Urothelium cell line (cell line): ENCODE measurements at places on chromosomes 12 and 14.

DNA sequence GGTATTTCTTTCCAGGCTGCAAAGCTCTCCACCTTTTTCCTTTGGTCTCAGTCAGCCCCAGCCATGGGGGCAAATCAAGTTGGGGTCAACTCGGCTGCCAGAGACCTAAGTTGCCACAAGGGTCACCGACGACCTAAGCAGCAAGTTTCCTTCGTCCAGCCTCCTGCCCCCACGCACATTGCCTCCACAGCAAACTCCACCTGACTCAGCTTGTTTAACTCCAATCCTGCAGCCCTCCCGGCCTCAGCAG is 767 bp upstream of the KCNMB4 start:
- DNase-seq, result no peak

DNA sequence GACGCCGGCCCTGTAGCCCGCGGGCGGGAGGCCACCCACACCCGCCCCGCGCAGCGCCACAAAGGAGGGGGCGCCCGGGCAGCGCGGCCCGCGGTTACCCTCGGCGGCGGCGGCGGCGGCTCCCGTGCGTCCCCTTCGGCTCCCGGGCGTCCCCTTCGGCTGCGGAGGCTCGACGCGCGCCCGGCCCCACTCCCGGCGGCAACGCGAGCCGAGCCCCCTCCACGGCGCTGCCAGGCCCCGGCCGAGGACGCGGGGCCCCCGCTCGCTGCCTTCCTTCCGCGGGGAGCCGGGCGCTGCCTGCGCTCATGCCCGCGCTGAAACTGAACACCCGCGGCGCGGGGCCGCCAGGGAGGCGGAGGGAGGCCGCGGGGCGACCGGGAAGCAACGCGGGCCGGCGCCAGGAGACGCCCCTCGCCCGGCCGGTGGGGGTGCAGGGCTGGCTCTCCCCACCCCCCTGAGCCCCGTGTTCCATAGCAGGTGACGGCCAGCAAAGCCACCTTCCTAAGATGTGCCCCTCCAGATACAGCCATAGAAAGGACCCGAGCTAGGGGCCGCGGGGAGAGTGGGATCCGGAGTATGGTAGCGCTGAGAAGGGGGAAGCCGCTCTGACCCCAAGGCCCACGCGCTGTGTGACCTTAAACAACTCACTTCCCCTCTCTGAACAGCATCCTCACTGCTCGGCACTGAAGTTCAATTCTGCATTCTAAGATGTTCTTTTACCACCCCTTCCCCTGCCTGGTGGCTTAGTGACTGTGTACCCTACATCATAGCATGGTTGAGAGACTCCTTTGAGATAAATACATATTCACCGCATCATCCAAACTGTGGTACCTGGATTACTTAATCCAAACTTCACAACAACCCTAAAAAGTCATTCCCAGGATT is 42.8 kb downstream of the KDM2B start:
- DNase-seq, result peak; percentile 46

DNA sequence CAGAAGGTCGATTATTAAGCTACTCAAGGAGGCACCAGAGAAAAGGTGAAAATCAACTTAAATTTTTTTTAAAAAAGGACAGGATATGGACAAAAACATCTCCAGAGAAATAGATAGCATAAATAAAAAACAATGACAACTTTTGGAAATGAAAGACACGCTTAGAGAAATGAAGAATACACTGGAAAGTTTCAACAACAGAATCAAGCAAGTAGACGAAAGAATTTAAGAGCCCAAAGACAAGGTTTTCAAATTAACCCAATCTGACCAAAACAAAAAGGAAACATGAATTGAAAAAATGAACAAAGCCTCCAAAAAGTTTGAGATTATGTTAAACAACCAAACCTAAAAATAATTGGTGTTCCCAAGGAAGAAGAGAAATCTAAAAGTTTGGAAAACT is 191.1 kb upstream of the BMP4 start:
- no peak for DNase-seq

GRCh38 chr12:47491516-47492305 is 214.1 kb downstream of the RPAP3 start:
- DNase-seq, result no peak

DNA sequence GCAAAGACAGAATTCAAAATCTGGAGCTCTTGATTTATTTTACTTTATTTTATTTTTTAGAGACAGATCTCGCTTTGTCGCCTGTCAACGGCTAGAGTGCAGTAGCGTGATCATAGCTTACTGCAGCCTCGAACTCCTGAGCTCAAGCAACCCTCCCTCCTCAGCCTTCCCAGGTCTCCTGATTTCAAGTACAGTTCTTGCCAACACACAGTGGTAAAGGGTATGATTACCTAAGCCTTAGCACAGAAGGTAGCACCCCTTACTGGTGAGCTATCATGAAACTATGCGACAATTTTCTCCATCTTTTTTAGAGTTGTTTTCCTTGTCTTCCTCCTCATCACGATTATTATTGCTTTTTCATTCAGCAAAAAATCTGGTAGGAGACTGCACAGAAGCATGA is 94.3 kb upstream of the ETV6 start:
- no peak for DNase-seq

DNA sequence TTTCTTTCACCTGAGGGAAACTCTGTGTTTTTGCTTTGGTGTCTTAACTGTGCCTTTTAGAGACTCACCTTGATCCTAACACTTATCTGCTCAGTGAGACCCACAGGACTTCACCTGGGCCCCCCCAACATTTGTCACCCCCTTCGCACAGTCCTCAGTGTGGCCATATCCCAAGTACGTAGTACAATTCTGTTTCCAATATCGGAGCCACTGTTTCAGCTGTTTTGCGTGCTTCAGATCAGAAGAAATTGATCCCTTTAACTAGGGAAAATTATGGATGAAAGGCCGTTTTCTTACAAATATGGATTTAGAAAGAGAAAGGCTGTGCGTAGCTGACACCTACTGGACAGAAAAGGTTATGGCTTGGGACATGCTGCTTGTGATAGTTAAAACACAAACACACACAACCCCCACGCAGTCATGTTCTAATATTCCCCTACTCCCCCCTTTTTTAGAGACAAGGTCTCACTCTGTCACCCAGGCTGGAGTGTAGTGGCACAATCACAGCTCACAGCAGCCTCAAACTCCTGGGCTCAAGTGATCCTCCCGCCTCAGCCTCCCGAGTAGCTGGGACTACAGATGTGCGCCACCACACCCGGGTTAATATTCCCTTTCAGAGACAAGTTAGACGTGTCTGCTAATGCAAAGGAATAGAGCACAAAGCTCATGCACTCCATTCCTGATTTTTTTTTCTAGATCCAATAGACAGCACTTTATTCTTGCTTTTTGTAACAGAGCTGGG is 3.6 kb upstream of the SLC7A8 start:
- peak; percentile 68 for DNase-seq

- DNase-seq, result no peak
Observed at GRCh38 chr12:65217086-65217485, 47.7 kb downstream of the LEMD3 start.

DNA sequence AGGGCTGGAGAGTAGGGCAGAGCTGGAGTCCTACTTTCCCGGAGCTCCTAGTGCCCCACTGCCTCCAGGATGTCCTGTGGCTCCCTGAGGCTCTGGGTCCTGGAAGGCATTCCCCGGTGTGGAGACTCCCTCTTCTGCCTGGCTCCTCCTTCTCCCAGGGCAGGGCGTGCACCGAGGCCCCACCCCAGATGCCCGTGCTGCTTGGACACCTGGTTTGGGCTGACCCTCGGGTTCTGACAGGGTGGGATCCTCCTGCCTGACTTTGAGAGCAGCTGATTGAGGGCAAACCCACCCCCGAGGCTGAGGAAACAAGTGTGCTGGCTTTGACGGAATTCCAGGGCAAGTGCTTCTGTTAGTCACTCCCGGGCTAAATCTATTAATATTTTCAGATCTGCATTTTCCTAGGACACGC is 15.4 kb downstream of the TEAD4 start:
- DNase-seq, result no peak

DNA sequence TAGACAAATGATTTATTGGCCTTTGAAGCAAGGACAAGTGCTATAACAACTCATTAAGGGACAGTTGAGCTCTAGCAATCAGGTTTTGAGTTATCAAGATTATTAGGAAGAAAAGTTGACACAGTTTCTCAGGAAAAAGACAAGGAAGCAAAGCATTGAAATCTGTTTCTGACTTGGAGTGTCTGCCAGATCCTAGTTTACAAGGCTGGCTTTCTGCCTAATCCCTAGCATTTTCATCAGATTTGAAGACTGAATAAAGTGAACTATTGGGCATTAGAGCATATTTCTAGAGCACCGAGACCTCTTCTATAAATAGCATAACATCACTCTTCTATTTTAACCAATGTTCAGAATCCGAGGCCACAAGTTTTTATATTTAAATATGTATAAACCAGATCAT is 7.0 kb downstream of the SYT1 start:
- no peak for DNase-seq

GRCh38 chr14:70856851-70857495 is 47.7 kb upstream of the MAP3K9 start:
- DNase-seq, result peak; percentile 92

DNA sequence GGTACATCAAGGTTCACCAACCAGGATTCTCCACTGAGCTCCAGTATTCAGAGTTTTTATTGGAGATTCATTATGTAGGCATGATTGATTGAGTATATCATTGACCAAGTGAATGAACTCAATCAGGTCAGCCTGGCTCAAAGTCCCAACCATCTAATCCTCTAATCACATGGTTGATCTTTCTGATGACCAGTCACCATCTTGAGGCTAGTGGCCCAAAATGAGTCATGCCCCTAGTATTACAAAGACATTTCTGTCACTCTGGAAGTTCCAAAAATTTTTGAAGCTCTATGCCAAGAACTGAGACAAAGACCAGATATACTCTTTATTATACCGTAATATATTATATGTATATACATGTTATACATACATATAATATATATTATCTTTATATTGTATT is 75.9 kb upstream of the ATF7IP start:
- DNase-seq, result no peak

GRCh38 chr12:90959538-90960139 is 4.7 kb upstream of the CCER1 start:
- DNase-seq, result no peak

GRCh38 chr12:96193725-96194575 is at the start of gene ELK3:
TSS of gene ELK3 (plus strand) at chr12:96194375.
- DNase-seq, result peak; percentile 74

DNA sequence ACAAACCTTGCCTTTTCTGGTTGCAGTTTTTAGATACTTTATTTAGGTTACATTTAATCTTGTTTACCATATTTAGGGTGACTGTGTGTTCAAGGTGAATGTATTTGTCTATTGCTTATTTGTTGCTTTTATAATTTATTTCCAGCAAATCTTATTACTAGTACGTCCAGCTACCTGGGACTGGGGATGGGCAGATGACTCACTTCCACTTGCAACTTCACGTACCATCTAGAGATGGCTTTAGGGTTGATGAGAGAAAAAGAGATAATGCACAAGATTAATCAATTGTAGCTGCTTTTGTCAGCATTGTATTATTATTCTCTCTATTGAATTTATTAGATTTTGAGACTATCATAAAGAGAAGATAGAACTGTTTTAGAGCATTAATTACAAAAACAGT is 5.1 kb downstream of the MIPOL1 start:
- no peak for DNase-seq

DNA sequence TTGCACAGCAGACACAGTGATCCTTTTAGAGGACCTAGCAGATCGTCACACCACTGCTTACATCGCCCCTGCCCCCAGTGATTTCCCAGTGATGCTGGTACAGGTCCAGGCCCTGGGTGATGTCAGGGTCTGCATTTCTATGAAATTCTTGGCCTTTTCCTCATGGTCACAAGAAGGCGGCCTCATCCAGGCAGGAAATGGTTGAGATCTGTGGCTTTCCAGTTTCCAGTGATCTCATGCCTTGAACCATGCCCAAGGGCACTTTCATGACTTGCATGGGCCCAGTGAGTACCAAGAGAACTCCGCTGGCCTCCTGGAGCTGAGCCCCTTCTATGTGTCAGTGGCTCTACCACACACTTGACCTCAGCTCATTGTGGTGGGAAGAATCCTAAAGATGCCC is 41.9 kb upstream of the BDKRB2 start:
- no peak for DNase-seq

DNA sequence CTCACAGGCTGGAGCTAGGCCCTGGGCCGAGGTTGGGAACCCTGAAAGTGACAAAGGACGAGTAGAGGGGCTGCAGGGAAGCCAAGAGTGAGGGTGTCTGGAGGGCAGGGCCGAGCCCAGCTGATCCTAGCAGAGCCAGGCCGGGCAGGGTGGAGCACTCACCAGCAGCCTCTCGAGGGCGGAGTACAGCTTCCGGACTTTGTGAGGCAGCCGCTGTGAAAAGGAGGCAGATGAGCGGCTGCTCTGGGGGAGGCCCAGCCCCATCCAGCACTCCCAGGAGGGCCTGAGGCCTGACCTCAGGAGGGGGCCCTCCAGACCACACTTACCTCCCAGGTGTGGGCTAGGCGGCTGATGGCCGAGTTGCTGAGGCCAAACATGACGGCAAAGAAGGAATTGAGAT is 14.7 kb upstream of the ENDOU start:
- no peak for DNase-seq

DNA sequence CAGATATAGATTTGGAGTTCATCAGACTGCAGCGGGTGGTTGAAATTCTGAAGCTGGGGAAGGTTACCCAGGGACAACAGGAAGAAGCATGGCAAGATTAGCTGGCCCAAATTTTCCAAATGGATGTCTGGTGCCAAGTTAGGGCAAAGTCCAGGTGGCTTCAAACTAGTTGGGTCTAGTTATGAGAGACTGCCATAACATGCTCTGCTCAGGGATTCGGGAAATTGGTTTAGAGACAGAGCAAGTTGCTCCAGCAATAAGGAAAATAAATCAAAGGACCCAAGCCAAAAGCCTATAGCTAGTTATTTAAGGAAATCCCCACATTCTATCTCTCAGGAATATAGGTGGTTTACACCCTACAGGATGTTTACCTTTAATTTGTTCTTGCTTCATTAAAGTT is 125.7 kb upstream of the BTG1 start:
- no peak for DNase-seq

GRCh38 chr12:96078231-96079135 is 43.1 kb upstream of the LTA4H start:
- DNase-seq, result no peak

GRCh38 chr14:21191809-21192446 is 36.1 kb upstream of the OR5AU1 start:
- peak; percentile 37 for DNase-seq

GRCh38 chr12:32240162-32240561 is 133.5 kb downstream of the BICD1 start:
- DNase-seq, result no peak

GRCh38 chr12:48422060-48422459 is 50.3 kb upstream of the ANP32D start:
- no peak for DNase-seq

DNA sequence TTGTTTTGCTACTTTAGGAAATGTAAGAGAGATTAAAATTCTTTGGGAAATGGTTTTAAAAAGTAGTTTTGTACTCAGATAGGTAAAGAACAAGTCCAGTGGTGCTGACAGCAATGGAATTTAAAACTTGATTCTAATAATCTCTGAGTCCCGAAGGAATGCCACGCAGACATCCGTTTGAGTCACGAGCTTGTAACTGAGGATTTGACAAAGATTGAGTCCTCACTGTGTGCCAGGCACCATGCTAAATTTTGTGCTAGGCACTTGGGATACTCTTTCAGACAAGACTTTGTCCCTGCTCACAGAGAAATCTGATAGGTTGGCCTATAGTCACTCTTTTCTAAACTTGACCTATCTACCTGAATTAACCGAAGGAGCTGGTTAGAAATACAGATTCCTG is 12.7 kb downstream of the FLRT2 start:
- DNase-seq, result no peak

- DNase-seq, result peak; percentile 94
Observed at GRCh38 chr12:53099071-53099882, 1.8 kb downstream of the IGFBP6 start.
